ENCODE measurements at places on chromosomes 3 and 15.

DNA sequence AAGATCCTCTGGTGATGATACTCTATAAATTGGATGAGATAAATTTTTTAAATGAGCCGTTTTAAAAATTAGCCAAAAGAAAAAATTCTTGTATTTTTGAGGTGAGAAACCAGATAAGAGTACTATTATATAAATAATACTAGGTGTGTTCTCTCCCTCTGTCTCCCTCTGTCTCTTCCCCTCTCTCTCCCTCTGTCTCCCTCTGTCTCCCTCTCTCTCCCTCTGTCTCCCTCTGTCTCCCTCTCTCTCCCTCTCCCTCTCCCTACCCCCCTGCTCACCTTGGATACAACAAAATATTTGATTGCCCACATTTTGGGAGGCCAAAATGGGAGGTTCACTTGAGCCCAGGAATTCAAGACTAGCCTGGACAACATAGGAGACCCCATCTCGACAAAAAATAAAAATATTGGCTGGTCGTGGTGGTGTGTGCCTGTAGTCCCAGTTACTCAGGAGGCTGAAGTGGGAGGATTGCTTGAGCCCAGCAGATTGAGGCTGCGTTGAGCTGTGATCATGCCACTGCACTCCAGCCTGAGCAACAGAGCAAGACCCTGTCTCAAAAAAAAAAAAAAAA is 168.5 kb downstream of the TCF12 start:
- no peak for DNase-seq

- DNase-seq = no peak
These were observed 56.3 kb downstream of the PPARG start for GRCh38 chr3:12345141-12345561.

- no peak for DNase-seq
These were observed 69.1 kb downstream of the HERC2 start for GRCh38 chr15:28252831-28253230.

- DNase-seq = no peak
These were observed 25.2 kb downstream of the PLXNB1 start for GRCh38 chr3:48404440-48405342.

GRCh38 chr3:154022606-154023005 is 98.6 kb upstream of the ARHGEF26 start:
- peak; percentile 89 for DNase-seq

DNA sequence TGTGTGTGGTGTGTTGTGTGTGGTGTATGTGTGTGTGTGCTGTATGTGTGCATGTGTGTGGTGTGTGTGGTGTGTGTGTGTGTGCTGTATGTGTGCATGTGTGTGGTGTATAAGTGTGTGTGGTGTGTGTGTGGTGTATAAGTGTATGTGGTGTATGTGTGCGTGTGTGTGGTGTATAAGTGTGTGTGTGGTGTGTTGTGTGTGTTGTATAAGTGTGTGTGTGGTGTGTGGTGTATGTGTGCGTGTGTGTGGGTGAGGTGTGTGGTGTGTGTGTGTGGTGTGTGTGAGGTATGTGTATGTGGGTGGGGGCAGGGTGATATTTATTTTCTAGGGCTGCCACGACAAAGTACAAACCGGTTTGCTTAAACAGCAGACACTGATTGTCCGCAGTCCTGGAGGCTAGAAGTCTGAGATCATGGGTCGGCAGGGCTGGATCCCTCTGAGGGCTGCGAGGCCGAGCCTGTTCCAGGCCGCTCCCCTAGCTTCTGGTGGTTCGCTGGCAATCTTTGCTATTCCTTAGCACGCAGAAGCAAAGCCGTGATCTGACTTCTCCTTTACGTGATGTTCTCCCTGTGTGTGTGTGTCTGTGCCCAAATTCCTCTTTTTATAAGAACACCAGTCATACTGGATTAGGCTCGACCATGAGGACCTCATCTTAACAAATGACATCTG is 160.2 kb downstream of the XXYLT1 start:
- peak; percentile 43 for DNase-seq

GRCh38 chr3:15199493-15200105 is 6.4 kb upstream of the CAPN7 start:
- no peak for DNase-seq

DNA sequence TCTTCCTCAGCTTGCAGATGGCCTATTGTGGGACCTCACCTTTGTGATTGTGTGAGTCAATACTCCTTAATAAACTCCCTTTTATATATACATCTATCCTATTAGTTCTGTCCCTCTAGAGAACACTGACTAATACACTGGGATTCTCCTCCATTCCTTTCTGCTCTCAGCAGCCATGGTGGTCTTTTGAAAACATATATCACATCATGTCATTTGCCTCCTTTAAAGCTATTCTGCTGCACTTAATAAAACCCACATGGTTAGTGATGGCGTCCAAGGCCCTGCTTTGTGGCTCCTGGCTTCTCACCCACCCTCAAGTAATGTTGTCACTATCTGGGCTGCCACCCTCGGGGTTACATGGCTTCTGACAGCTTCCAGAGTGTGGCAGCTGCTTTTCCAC is 169.5 kb downstream of the CADPS start:
- no peak for DNase-seq

DNA sequence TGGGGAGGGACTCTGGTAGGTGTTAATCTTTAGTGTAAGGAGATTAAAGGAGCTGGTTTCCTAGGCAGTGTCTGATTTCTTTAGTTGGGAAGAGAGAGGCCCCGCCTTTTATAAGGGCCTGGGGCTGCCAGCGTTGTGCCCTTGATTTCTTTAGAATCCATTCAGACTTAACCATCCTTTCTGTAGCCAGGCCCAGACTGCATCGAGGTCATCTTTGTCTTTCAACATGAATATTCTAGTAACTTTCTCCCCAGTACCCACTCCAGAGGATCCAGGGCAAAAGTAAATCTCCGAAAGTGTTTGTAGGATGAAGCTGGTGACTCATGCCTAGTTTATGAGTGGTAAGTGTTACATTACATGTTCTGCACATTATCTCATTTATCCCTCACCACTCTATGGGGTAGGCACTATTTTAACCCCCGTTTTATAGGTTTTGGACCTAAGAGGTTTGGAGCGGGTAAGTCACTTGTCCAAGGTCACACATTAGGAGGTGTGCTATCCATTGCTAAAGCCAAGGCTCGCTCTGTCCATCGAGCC is 11.8 kb upstream of the USP3 start:
- DNase-seq = no peak

- DNase-seq = no peak
These were observed 14.0 kb downstream of the H1-8 start for GRCh38 chr3:129556890-129557547.

- DNase-seq = no peak
These were observed 66.2 kb downstream of the NMNAT3 start for GRCh38 chr3:139611528-139611927.

- no peak for DNase-seq
These were observed 118.8 kb downstream of the ECT2 start for GRCh38 chr3:172869368-172869771.

DNA sequence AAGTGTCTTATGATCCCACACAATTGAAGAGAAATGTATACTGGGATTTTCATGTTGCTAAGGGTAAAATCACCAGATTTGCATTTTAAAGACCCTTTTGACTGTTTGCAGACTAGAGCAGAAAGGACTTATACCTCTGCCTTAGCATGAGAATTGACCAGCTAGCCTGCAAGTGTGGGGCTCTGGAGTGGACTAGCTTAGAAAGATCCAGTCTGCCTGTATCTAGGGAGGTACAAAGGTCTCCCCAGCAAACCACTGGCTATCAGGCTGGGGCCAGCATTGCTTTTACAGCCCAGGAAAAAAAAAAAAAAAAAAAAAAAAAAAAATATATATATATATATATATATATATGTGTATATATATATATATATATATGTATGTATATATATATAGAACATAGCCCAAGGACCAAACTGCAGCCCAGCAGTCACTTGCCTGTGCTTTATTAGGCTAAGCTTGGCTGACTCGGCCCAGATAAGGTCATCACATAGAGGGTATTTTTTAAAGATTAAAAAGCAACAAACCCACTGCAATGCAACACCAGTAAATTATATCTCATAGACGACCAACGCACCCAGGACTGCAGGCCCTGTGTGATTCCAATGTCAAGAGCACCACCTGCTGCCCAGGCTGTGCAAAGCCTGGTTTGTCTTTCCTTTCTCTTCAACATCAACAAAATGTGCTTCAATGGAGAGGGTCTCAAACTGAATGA is 63.7 kb downstream of the DCLK3 start:
- DNase-seq = peak; percentile 62

DNA sequence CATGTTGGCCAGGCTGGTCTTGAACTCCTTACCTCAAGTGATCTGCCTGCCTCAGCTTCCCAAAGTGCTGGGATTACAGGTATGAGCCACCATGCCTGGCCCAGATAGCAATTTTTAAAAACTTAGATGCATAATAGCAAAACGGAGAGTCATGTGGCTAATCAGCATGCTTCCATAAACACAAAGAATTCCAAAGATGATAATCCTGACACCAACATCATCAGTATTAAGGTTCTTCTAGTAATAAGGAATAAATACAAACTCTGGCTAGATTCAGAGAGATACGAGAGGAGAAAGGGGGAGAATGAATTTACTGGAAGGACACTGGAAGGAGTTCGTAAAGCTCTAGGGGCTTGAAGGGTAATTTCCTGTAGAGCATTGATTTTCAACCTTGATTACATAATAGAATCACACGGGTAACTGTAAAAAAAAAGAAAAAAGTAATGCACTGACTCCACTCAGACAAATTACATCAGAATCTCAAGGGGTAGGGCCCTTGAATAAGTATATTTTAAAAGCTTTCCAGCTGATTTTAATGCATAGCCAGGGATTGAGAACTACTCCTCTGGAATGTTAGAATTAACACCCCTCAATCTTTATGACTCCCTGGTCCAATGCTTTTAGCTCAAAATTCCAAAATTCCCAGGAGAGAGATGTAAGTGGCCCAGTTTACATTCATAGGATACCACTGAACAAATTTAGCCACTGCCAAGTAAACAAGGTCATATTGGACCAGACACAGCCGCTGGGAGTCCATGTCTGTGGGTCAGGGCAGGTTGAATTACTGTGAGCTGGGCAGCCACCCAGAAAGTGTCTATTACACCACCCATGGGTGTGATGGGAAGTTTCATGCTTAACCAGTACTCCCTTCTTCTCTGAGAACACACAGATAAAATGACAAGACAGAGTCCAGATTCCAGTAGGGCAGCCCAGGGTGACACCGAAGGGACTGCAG is 243.9 kb downstream of the TBL1XR1 start:
- no peak for DNase-seq

GRCh38 chr3:186277268-186277909 is 84.6 kb downstream of the DGKG start:
- no peak for DNase-seq

- DNase-seq = no peak
These were observed 114.4 kb downstream of the CHSY1 start for GRCh38 chr15:101137312-101137940.

GRCh38 chr3:128906031-128906803 is 26.8 kb downstream of the ACAD9 start:
- no peak for DNase-seq
